ENCODE measurements at places on chromosomes 1 and 21.
A peak's percentile ranks its signal among the peaks of the same experiment; 100 is the strongest.

GRCh38 chr1:205324781-205325180 lies 3.2 kb upstream of the NUAK2 start:
- peaks cover 23% of the 10 kb centered on the region for H3K27me3 ChIP-seq
- no peaks in the 10 kb centered on the region for H3K36me3 ChIP-seq
- H3K27ac ChIP-seq: no peak overlapping the region
- no peak overlapping the region for H3K4me3 ChIP-seq
- peaks cover 23% of the 10 kb centered on the region for H3K4me1 ChIP-seq

DNA sequence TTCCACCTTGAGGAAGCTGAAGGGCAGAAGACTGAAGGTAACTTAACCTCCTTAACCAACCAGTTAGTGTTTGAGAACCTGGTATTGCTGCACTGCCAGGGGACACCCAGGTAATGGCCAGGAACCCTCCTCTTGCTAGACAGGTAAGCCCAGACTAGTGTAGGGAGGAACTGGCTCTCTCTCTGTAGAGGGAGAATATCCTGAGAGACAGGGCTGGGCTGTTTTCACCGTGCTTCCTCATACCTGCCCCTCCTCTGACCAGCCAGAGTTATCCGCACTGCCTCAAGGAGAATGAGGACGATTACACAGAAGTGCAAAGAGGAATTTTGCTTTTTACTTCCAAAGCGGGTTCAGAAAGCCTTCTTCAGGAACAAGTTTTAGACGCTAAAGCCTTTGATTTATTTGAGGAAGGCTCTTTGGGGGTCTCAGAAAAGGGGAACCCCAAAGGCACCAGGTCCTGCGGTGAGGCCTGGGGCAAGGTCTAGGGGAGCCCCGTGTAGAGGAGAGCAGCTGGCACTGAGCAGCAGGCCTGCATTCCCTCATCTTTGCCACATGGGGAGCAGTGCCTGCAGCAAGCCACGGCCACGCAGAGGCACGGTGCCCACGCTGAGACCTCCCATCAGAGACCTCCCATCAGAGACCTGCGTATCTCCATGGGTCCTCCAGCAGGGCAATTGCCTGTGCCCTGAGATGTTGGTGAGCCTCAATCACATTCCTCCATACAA lies 13.5 kb downstream of the GNG4 start:
- H3K27me3 ChIP-seq: no peaks in the 10 kb centered on the region
- no peaks in the 10 kb centered on the region for H3K36me3 ChIP-seq
- H3K4me3 ChIP-seq: no peak overlapping the region
- H3K27ac ChIP-seq: no peak overlapping the region
- DNase-seq: no peak

GRCh38 chr1:194809665-194810064 lies 1623.3 kb upstream of the B3GALT2 start:
- no peaks in the 10 kb centered on the region for H3K27me3 ChIP-seq
- DNase-seq: no peak

GRCh38 chr1:2548068-2548589 lies 8.0 kb upstream of the TNFRSF14 start:
- no peaks in the 10 kb centered on the region for H3K36me3 ChIP-seq
- no peaks in the 10 kb centered on the region for H3K27me3 ChIP-seq
- peak; percentile 78 for DNase-seq

- DNase-seq: no peak
- H3K36me3 ChIP-seq: peaks cover 100% of the 10 kb centered on the region
- H3K4me3 ChIP-seq: no peak overlapping the region
- peaks cover under 1% of the 10 kb centered on the region for H3K4me1 ChIP-seq
Measured at GRCh38 chr1:171590022-171590421, 32.0 kb upstream of the MYOCOS start.
